ENCODE measurements at places on chromosomes 6 and 20. TPM values are rescaled to one million over a fixed set of nuclear protein-coding genes. Genes with fewer than 3 reads are reported as not detected.

The TPD52L1 gene
- polyA plus RNA-seq: 10.9 TPM

- no peak for DNase-seq
These were observed 143.1 kb downstream of the ADGRG6 start for GRCh38 chr6:142444881-142445301.

DNA sequence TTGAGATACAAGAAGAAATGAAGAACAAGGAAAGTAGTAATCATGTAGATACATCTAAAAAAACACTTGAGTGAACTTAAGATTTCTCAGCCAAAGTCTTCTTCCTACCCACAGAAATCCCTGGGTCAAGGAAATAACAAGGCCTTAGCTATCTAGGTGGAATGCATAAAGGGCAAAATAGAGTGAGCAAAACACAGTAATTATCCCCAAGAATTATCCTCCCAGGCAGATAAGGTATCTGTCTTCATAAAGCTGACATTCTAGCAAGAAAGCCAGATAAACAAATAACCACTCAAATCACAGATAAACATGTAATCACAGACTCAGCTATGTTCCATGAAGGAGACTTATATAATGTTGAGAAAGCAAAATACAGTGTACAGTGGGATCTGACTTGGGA, 136.9 kb upstream of the C6orf118 start:
- no peak for DNase-seq

DNA sequence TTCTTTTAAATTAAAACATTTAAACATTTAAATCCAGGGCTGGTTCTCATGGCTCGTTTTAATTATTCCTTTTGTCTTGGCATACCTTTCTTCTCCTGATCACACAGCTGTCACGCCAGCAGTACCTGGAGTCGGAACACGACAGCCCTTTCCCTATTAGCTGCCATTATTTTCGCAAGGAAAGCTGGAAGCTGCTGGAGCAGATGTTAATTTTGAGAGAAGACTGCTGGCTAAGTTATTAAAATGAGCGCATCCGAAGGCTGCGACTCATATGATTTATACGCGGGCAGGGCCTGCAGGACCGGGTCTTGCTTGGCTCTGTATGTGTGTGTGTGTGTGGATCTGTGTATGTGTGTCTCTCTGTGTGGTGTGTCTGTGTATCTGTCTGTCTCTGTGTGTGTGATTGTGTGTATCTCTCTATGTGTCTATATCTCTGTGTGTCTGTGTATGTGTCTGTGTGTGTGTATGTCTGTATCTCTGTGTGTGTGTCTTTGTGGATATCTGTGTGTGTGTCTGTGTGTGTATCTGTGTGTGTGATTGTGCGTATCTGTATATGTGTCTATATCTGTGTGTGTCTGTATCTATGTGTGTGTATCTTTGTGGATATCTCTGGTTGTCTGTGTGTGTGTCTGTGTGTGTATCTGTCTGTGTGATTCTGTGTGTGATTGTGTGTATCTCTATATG, 191.5 kb downstream of the CDH4 start:
- no peak for DNase-seq

DNA sequence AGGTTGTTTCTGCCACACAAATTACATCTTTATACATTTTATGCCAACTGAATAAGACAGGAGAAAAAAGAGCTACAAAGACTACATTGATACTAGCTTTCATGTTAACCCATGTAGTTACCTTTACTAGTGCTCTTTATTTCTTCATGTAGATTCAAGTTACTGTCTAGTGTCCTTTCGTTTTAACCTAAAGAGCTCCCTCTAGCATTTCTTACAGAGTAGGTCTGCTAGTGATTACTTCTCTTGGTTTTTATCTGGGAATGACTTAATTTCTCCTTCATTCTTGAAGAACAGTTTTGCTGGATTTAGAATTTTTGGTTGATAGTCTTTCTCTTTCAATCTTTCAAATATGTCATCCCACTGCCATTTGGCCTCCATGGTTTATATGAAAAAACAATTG, 21.2 kb upstream of the NOP56 start:
- DNase-seq: no peak

The TFAP2B gene
- polyA plus RNA-seq: not detected

The TNNC2 gene
- polyA plus RNA-seq: 0.45 TPM

The VWA7 gene
- polyA plus RNA-seq: 0.32 TPM

The SIRPB1 gene
- not detected for polyA plus RNA-seq

The SPTLC3 gene
- polyA plus RNA-seq: 2.7 TPM

DNA sequence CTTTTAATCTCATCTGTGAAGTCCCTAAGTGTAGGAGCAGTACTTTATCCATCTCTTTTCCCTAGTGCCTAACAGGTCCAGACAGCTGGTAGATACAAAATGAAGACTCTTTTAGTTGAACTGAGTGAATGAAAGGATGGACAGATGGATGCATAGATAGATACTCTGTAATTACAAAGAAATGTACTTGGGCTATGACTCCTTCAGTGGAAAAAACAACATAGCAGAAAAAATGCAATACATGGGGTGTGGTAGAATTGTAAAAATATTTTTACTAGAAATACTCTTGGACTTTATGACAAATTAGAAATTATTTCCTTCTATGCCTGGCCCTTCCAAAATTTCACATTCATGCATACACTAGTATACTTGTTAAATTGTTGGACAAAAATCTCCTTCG, 29.3 kb downstream of the KCNQ5 start:
- DNase-seq: no peak

The ADGRF5 gene
- not detected for polyA plus RNA-seq

GRCh38 chr6:46921731-46922130, at the start of gene ADGRF5:
Gene ADGRF5 (minus strand): TSS chr6:46921938. CDS start chr6:46906762, 15,176 bp downstream.
- DNase-seq: no peak

The ATRN gene
- 59.7 TPM for polyA plus RNA-seq

DNA sequence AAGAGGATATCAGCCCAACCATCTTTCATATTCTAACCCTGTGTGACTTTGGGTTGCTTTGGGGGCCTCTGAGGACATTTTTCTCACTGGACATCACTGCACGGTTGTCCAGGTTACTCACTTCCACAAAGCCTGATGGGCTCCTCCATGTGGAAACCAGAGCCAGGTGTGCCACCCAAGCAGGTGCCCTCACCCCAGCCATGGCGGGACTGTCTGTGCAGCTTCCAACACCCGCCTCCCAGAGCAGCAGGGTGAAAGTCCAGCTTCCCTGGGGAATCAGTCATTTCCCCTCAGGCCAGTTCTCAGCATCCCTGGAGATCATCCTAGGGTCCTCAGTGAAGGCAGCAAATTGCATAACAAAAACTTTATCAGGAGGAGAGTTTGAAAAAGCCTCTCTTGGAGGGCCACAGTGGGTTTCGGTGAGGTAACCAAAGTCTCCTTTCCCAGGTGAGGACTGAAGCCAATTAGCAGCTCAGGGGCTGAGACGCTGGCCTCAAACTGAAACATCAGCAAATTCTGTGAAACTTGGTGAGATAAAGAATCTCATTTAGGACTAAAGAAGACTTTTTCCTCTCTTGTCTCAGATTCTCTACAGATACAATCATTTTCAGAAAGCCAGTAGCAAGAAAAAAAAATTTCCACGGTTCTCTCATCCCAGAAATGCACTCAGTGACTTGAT, 289.6 kb upstream of the CDH4 start:
- DNase-seq: no peak

GRCh38 chr6:153129873-153130514, 1.1 kb downstream of the RGS17 start:
- no peak for DNase-seq

GRCh38 chr6:157669747-157670216, 153.3 kb upstream of the SNX9 start:
- peak; percentile 37 for DNase-seq

DNA sequence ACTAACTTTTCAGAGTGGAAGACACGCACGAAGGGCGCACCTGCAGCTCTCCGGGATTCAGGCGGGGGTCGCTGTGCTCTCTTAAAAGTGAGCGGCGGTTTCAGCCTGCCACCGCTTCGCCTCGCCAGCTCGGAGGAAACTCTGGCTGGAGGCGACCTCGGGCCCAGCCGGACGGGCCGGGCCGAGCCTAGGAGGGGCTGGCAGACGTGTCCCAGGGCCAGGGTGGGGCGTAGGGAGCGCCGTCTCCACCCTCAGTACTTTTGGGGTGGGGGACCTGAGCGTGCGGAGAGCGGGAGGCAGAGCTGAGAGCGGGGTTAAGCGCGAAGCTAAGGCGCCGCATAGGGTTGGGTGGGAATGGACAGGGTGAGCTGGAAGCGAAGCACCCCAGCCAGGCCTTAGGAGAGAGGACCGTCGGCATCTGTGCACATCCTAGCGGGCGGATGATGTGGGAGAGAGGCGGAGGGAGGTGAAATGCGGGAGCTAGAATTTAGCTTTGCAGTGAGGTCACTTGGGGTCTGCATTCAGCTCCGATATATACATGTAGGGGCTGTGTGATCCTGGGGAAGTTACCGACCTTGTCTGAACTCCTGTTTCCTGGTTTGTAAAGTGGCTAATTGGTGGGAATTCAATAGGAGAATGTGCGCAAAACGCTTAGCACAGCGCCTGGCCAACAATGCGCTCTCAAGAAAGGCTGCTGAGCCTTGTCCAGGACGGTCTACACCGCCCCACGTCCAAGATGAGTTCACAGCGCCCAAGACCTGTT, 6.5 kb upstream of the TFAP2A start:
- DNase-seq: no peak

- DNase-seq: no peak
These were observed 18.2 kb downstream of the FERMT1 start for GRCh38 chr20:6104493-6105188.

DNA sequence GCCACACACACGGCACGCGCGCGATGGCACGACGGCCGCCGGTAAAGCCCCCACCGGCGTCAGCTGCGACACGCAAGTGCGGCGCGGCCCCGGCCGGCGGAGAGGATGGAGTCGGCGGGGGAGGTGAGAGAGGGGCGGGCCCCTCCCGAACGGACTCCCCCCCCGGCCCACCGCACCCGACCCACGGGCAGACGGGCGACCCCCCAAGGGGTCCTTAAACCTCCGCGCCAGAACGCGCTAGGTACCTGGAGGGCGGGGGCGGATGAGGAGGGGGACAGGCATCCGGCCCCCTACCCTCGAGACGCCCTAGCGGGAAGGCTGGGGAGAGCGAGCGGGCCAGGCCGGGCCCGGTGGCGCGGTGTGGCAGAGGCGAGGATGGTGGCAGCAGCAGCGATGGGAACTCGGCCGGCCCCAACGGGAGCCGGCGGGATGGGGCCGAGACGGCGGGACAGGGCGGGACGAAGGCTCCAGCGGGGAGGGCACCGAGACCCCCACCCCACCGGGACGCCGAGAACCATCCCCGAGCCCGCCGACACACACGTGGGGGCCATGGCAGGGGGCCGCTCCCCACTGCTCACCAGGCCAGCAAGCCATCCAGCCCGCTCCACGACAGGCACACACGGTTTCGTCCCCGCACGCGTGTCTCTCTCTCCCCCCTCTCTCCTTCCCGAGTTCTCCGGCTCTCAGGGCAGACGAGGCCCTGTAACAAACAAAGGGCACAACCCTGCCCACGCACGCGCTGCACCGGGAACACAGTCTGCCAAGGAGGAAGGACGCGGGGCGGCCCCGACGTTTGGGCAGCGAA, 1515.4 kb upstream of the DEFB115 start:
- DNase-seq: no peak

The PXMP4 gene
- polyA plus RNA-seq: 6.0 TPM

The TDRD6 gene
- not detected for polyA plus RNA-seq

The PRDM13 gene
- polyA plus RNA-seq: not detected

GRCh38 chr6:130841128-130841728, 14.0 kb downstream of the SMLR1 start:
- DNase-seq: no peak

The CLIC5 gene
- not detected for polyA plus RNA-seq

The ULBP3 gene
- polyA plus RNA-seq: 13.1 TPM

GRCh38 chr6:43761666-43762409, 8.2 kb upstream of the VEGFA start:
- DNase-seq: no peak

DNA sequence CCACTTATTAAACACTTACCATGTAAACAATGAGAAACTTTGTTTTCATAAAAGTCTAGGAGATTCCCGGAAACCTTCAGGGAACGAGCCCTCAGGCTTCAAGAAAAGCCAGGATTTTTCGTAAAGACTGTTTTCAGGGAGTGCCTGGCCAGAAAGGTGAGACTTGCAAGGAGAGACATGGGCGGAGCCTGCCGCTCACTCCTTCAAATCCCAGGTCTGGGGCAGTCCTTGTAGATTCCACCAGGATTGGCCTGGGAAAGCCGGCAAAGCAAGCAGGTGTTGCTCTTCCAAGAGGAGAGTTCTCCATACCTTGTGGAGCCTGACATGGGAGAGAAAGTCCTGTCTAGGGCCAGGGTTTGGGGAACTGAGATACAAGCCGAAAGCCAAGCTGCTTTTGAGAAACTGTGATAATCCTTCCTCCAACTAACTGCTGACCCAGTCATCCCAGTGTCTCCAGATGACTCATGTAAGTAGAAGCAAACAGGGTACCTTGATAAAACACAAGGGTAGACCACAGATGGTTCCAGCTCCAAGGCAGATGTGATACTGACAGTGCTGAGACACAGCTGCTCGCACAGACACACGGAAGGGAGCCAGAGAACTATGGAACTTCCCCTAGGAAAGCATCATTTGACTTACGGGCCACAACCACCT, 69.4 kb upstream of the NAA20 start:
- DNase-seq: peak; percentile 86

DNA sequence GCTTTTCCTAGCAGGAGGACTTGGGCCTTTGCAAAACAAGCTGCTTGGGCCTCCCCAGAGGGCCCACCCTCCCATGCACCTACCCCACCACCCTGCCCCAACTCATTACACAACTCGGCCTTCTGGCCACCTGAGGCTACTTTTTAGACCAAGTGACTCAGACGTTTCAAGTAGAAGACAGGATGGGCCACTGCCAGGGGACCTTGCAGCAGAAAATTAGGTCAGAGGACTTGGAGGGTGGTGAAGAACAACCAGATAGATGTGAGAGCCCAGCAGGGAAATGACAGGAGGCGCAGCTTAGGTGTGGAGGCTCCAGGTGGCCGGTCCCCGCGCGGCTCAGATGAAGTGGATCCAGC, 1.4 kb downstream of the PPP1R3D start:
- no peak for DNase-seq

DNA sequence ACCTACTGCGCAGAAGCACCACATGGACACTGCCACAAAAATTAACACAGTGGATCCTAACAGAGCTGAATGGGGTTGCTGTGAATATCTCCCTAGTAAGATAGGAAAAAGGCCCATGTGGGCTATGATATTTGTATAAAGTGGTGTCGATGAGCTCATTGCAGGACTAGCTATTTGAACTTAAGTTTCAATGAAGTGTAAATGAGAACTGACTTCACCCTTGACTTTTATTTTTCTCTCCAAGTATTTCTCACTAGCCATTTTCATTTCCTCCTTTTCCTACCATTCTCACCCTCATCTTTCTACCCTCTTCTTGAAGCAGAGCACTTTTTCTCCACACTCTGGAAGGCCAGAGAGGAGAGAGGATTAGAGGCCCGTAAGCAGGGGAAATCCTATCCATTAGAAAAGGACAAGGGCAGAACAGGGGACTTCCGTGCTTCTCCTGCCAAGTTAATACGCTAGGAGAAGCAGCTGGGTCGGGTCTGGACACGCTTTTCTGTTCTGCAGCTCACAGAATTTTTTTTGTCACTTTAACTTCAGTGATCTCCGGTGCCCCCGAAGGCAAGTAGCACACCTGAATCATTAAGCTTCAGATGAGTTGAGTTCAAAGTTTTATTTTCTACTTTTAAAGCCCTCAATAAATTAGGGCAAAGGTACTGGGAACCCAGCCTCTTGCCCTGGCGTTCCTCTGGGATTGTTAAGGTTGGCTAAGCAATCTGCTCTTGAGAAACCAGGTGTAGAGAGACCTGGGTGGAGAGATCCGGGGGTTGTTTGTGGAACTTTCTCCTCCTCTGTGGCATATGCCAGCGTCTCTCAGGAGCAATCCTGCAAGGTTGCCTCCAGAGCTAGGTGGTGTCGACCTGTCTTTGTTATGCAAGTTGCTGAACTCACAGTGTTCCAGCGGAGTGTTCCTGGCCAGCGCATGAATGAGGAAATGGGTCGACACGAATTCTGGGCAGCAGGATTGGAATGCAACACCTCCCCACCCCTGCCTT, 56.2 kb upstream of the ARID1B start:
- no peak for DNase-seq

The PAX1 gene
- polyA plus RNA-seq: not detected
